ENCODE measurements at places on chromosomes 7 and 10.

GRCh38 chr7:21448974-21449373 lies 21.1 kb downstream of the SP4 start:
- DNase-seq = no peak

DNA sequence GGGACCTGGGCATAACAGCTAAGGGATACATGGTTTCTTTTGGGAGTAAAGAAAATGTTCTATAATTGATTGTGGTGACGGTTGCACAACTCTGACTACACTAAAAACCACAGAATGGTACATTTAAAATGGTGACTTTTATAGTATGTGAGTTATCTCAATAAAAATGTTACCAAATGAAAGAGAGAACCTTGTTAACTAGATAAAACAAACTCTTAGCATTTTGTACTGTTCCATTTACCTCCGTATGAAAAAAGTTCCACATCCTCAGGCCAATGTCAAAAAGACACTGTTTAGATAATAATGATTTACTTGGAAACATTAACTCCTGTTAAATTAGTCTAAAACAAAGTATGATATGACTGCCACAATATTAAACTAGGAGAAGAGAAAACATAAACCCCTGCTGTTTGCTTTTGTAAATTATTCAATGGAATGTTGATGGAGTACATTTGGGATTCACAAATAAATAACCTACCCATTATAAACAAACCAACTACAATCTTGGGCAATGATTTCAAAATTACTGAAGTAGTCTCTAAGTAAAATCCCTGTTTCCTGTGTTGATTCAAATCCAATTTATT lies 60.7 kb downstream of the SMURF1 start:
- DNase-seq = no peak

- DNase-seq = no peak
These were observed 36.4 kb downstream of the JAKMIP3 start for GRCh38 chr10:132102071-132102716.

- no peak for DNase-seq
These were observed 226.5 kb downstream of the NEBL start for GRCh38 chr10:20670579-20670978.

- DNase-seq = peak; percentile 74
These were observed 8.9 kb downstream of the GLI3 start for GRCh38 chr7:42227936-42228591.

- no peak for DNase-seq
These were observed 186.7 kb upstream of the SHH start for GRCh38 chr7:155998766-155999630.

- no peak for DNase-seq
These were observed 47.9 kb upstream of the CNPY1 start for GRCh38 chr7:155594163-155594732.

- DNase-seq = peak; percentile 59
These were observed 74.8 kb upstream of the FOXK1 start for GRCh38 chr7:4607311-4607729.

- DNase-seq = peak; percentile 66
These were observed 121.4 kb downstream of the CDK14 start for GRCh38 chr7:90717296-90718060.

- no peak for DNase-seq
These were observed 60.4 kb upstream of the ARHGAP21 start for GRCh38 chr10:24784061-24784460.

GRCh38 chr7:111132833-111133232 lies 41.9 kb downstream of the LRRN3 start:
- DNase-seq = no peak

DNA sequence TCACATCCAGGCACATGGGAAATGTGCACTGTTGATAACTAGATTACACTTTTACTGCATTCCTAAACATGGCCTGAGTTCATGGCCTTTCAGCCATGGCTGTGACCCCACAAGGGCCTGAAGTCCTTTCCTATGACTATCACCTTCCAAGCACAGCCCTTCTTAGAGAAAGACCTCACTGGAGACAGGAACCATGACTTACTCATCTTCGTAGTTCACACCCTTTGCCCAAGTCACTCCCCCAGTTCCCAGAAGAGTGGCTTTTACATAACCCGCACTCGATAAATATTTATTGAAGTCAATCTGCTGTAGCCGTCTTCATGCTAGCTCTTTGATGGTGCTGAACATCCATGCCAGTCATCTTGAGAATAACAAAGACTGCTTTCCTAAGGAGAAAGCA lies 632.5 kb upstream of the NRP1 start:
- no peak for DNase-seq

GRCh38 chr7:90407484-90407821 lies 4.2 kb downstream of the CLDN12 start:
- no peak for DNase-seq

GRCh38 chr10:97778452-97779302 lies 6.9 kb upstream of the SFRP5 start:
- DNase-seq = peak; percentile 50

GRCh38 chr10:103080891-103081581 lies 112.0 kb downstream of the NT5C2 start:
- no peak for DNase-seq

GRCh38 chr10:117699436-117700075 lies 157.0 kb downstream of the EMX2 start:
- DNase-seq = no peak

DNA sequence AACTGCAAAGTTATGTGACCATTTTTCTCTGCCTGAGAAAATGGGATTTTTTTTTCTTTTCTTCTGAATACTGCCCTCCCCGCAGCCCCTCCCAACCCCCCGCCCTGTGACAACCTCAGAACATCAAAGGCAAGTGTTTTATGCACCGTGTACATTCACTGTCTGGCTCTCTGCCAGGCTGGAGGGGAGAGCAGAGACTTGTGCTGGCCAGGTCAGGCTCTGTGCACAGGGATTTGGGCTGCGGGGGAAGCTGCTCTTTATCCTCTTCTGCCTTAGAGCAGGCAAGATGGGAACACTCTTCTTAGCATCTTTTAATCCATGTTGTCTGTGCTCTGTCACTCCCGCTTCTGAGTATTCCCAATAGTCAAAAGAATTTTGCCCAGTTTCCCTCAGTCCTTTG lies 195.1 kb downstream of the CCSER2 start:
- DNase-seq = peak; percentile 39

- DNase-seq = no peak
These were observed 204.4 kb downstream of the CXCL12 start for GRCh38 chr10:44180321-44181168.

- no peak for DNase-seq
These were observed 292.0 kb downstream of the CCDC3 start for GRCh38 chr10:12709521-12709963.

- DNase-seq = no peak
These were observed 32.5 kb downstream of the PCLO start for GRCh38 chr7:83130191-83130590.

GRCh38 chr7:155003376-155004214 lies 671 bp upstream of the PAXIP1 start:
- peak; percentile 91 for DNase-seq

DNA sequence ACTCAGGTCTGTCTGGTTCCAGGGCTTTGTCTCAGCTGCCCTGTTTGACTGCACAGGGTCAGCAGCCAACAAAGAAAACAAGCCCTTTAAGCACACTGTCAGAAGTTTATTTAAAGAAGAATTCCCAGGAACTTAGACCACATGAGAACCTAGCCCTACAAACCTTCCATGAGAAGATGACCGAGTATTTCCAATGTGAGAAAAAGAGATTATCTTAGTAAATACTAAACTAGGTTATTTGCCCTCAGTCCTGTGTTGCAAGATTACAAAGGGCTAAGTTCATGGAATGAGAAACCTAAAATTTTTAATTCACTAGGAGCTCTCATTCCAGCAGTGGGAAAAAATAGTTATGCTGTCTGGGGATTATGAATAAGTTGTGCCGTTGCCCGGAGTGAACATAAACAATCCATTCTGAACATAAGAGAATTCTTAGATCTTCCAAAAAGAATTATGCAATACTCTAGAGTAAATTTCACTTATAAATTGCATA lies 46.7 kb downstream of the NOC3L start:
- DNase-seq = peak; percentile 23

DNA sequence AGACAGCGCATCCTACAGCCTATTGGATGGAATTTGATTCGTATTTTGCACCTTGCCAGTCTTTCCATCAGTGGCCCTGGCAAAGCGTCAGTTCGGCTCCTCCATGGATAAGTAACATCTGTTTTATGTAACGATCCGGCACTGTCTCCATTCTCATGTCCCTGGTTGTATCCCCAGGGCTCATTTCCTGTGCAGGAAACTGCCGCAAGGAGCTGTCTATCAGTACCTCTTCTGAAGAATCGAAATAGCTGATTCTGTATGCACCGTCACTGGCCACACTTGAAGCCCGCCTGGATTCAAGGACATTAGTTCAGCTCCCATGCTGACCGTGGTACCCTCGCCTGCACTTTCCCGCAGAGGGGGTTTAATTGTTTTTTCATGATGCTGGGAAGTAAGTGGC lies 53.1 kb upstream of the NPS start:
- no peak for DNase-seq

- peak; percentile 93 for DNase-seq
These were observed 523 bp upstream of the CDH23 start for GRCh38 chr10:71396084-71396710.

DNA sequence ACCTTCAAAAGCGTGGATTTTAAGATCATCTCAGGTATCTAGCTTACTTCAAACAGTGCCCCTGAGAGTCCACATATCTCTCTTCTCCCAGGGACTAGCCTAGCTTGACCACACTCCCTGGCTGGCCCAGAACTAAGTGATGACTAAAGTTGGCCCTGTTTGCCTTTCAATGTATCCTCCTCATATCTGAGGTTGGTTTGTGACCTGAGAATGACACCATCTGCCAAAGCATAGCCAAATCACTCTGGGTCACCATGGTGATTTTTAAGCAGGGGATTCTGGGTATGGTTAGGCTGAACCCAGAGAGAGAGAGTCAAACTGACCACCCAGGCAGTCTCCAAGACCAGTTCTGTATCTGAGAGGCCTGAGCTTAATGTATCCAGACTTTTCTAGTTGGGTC lies 16.2 kb downstream of the CNNM1 start:
- DNase-seq = no peak

- DNase-seq = no peak
These were observed 50.4 kb upstream of the CACUL1 start for GRCh38 chr10:118805146-118805545.

- no peak for DNase-seq
These were observed 227.9 kb downstream of the ZMYND11 start for GRCh38 chr10:363152-363551.

DNA sequence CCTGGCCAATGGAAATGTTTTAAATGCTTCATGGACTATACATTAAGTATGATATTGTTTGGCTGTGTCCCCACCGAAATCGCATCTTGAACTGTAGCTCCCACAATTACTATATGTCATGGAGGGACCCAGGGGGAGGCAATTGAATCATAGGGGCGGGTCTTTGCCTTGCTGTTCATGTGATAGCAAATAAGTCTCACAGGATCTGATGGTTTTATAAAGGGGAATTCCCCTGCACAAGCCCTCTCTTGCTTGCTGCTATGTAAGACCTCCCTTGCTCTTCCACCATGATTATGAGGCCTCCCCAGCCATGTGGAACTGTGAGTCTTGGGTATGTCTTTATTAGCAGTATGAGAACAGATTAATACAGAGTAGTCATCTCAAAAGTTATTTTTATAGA lies 32.4 kb upstream of the GRB10 start:
- DNase-seq = no peak

DNA sequence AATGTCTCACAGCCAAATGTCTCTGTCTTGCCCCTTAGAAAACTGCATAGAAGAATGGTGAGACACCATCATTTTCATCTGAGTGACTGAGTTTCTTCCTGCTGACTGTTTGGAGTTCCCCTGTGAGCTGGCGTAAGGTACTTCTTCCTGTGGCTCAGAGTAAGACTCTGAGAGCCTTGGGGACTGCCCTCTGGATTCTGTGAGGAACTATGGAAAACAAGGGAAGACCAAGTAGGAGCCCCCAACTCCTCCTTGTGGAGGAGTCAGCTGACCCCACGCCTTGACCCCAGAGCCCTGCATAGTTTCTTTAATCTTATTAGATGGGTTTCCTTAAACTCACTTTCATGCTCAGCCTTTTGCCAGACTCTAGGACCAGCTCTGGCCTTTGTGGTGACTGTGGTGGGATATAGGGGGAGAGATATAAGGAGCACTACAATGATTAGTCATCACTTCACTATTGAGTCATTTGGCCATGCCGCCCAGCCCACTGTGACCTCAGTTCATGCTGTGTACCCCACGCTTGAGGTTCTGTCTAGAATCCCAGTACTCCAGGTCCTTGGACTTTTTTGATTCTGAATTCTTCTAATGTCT lies 51.8 kb upstream of the FAM133B start:
- DNase-seq = no peak

DNA sequence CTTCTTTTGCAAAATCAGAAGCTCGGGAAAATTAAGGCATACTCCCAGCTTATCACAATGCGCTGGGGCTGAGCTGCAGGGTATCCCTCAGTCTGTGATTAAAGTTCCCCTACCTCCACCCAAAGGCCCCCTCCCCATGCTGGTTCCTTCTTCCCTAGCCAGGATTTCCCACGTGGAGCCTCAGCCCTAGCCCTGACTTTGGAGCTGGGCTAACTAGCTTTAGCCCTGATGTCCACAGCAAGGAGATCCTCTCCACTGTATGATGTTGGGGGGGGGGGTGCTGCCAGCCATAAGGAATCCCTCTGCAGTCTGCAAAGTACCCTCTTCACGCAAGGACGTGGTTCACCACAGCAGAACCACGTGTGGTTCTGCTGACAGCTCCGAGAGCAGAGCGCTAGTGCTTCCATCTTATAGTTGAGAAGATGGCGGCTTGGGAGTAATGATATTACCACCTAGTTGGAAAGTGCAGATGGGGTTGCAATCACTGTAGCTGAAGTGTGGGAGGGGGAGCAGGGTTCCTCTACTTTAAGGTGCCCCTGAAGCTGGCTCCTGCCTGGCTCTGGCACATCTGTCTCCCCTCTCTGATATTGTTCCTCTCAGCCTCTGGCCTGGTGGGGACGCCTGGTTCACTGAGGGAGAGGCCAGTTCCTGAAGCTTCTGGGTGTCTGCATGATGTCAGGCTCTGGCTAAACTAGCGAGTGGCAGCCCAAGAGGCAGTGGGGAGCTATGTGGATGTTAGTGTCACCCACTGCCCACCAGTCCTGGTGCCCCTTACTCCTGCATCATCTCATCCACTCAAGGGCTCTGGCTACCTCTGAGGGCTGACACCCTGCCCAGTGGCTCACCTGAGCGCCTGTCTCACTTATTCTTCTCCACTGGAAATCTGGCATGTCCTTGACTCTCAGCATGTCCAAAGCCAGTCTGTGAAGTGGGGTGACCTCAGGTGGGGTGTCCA lies 270.7 kb downstream of the RPS24 start:
- no peak for DNase-seq

DNA sequence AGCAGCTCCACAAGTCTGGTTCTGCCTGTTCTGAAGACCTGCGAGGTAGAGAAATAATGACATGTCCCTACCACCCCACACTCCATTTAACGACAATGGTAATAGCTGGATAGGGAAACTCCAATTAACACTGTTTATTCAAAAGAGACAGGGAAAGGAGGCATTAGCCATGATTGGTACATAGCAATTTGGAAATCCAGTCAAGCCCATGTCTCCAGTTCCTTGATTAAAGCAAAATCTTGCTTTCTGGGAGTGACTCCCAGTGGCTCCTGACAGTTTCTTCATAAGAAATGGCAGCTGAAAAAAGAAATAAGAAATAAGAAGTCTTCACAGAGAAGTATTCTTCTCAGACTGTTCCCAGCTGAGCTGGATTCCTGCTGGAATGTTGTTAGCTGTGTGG lies 140.7 kb upstream of the LYZL2 start:
- DNase-seq = no peak

- DNase-seq = no peak
These were observed 659.6 kb upstream of the ANKRD30A start for GRCh38 chr10:36465604-36466379.
